ENCODE measurements at places on chromosomes 2 and 18.

GRCh38 chr2:201348758-201349157 is 8.4 kb downstream of the FLACC1 start:
- no peak for DNase-seq

- no peak for DNase-seq
Observed at GRCh38 chr2:62032096-62032495, 126.6 kb downstream of the COMMD1 start.

- DNase-seq: no peak
Observed at GRCh38 chr2:26645762-26646161, 4.6 kb upstream of the CIB4 start.

- no peak for DNase-seq
Observed at GRCh38 chr2:157364257-157364974, 38.8 kb upstream of the ERMN start.

GRCh38 chr18:23689031-23689615 is at the start of gene LAMA3:
Gene LAMA3 (plus strand): TSS chr18:23689453. CDS start chr18:23689684, 231 bp downstream.
- DNase-seq: peak; percentile 39

DNA sequence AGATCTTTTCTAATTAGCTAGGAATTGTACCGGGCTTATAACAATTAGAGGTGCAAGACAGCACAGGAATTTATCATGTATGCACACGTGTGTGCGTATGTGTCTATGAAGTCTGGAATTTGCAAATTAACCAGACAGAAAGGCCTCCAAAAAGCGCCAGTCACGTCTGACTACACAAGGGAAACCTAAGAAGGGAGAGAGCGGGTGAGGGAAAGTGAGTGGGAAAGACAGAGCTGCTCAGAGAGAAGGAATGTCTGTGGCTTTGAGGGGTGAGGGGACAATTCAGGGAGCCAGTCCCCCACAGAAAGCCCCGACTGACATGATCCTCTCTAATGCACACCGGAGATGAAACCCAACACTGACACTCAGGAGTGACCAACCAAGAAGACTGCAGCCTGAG is 197.7 kb upstream of the SH3BP4 start:
- DNase-seq: no peak

- no peak for DNase-seq
Observed at GRCh38 chr2:187187519-187187918, 260.5 kb downstream of the CALCRL start.

DNA sequence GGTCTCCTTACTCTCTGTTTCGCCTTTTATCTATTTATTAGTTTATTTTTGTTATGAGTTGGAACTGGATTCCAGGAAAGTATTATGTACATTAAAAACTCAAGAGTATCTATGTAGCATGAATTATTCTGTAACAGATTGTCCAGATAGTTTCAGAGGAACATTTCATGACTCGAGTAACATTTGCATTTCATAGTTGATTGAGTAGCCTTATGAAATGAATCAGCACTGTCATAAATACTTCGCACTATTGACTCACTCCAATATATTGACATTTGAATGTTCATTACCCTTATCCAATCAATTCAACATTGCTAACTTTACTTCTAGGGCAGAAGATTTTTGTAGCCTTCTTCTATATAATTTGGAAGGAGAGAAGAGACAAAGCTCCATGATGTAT is 11.3 kb upstream of the VRK2 start:
- DNase-seq: no peak

- no peak for DNase-seq
Observed at GRCh38 chr2:68448671-68449653, 18.1 kb downstream of the FBXO48 start.

DNA sequence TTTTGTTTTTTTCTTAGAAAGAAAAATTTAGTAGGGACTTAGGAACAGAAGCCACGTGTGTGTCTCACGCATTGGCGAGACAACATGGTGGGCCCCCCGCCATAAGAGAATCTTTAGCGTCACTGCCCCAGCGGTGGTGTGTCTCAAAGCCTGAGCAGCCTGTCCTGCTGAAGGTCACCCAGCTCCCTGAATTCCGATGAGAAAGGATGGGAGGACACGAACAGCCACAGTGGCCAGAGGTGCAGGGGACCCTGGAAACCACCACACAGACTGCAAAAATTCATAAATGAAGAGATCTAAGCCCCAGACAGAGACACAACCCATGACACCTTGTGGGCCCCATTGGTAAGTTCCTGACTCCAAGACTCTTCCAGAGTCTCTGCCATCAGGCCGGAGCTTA is 266.1 kb upstream of the RAB6C start:
- DNase-seq: no peak

- DNase-seq: no peak
Observed at GRCh38 chr2:241999184-241999583, 129.7 kb downstream of the RTP5 start.

DNA sequence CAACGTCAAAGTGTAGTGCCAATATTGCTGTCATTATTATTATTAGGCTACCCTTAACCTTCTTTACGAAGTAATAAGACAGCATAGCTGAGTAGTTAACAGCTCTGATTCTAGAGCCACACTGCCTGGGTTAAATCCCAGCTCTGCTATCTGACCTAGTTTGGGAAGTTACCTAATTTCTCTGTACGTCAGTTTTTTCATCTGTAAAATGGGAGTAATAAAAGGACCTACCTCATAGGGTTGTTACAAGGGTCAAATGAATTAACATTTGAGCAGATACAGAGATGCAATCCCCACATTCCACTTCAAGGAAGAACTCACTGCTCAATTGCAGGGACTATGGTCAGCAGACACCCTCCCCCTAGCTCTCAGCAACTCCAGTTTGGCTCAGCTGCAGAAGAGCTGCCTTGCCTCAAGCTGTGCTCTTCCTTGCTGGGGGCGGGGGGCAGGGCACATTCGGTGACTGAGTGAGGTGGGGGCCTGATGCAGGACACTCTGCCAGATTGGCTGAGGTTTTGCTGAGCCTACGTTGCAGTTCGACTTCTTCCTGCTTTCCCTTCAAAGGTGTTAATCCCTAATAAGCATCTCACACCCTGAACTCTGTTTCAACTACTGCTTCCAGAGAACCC is 11.0 kb upstream of the LGALSL start:
- no peak for DNase-seq

- no peak for DNase-seq
Observed at GRCh38 chr2:171185941-171186340, 25.2 kb upstream of the TLK1 start.

DNA sequence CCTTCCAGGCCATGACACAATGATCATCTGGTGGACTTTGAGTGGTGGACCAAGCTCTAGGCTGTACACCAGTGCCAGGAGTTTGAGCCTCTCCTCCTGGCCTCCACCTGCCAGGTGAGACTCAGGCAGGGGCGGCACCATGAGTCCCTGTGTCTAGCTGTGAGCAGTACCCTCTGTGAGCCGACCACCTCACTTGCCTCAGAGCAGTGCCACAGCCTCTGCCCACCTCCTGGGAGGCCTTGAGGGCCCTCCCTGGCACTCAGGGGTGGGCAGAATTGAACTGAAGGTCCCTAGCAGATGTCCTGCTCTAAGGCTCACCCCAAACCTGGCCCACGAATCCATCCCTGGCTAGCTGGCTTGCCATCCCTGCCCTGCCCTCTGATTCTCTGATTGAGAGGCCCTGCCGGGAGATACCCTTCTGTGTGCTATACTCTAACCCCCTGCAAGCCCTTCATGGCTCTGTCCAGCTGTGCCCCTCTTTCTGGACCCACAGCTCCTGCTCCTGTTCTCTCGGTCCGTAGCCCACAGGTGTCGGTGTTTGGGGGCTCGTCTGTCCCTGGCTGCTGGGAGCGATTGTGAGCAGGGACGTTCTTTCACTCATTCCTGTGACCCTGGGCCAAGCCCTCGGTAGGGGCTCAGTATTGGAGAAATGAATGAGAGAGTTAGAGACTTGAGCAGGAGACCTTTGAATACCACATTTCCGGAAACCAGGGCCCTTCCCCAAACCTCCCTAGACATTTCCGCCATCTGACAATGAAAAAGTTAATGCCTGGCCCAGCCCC is 70.0 kb downstream of the INHBB start:
- DNase-seq: no peak

DNA sequence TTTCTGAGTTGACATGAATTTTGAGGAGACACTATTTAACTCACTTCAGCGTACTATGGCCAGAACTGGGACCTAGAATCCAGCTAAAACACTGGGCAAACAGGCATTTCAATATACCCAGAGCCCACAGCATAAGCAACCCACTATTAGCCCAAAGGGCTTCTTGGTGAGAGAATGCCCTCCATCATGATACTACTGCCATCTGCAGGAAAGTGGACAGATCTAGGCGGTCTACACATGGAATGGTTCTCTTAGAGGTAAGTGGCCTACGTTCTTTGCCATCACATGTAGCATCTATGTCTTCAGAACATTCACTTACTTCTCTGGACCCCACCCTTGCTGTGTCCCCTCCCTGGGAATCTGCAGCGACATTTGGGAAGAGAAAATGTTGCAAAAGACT is 181.3 kb upstream of the LINC00305 start:
- no peak for DNase-seq

DNA sequence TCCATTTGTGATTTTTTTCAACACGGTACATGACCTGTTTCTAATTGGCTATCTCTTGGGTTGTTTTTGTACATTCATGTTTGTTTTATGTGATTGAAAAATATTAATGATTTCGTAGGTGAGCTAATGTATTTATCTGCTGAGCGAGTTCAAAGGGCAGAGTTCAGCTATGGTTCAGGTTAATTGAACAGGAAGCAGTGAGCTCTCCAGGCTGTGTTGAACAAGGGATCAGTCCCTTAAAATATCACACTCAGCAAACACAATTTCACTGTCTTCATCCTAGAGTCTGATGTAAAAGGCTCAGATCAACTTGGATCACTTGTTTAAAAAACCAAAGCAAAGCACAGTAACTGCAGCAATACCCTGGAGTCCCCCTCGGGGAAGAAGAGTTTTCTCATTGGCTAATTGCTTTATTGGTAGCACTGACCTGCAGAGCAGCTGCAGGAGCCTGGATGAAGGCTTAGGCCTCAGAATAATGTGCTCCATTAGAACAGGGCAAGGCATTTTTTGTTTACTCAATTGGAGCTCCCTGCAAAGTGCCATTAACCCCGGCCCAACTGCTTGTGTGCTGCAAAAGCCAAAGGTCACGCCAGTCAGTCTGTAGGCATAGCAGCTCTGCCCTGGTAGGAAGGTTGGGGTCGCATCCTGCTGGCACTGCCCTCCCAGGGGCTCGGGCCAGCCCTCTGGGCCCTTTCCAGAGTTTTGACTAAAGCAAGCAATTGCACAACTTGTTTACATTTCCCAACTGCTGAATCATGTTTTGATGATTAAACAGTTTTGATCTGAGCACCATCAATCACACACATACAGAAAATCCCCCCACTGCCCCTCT is 10.5 kb downstream of the ONECUT2 start:
- no peak for DNase-seq

- peak; percentile 50 for DNase-seq
Observed at GRCh38 chr2:96531872-96532505, 4.6 kb upstream of the ARID5A start.

DNA sequence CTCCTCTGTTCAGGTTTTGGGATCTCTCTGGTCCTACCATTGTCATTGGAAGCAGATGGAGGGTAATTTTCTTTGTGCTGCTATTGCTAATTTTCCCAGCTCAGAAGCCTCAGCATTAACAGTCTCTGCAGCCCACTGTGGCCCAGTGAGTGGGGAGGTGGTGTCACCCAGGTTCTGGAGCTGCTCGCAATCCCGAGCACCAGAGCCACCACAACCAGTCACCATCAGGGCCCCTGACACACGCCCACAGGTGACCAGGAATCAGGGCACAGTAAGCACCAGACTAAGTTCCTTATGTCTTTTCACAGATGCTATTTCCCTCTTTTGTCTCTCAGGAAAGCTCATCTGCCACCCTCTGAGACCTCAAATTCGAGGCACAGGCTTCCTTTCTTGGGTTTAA is 87.9 kb downstream of the SEPTIN10 start:
- no peak for DNase-seq

- no peak for DNase-seq
Observed at GRCh38 chr18:79546781-79547272, 132.8 kb upstream of the CTDP1 start.

- peak; percentile 26 for DNase-seq
Observed at GRCh38 chr18:77133835-77134496, 1.4 kb upstream of the MBP start.

- no peak for DNase-seq
Observed at GRCh38 chr2:20592106-20593071, 58.5 kb downstream of the HS1BP3 start.

GRCh38 chr2:19225931-19226330 is 132.5 kb downstream of the OSR1 start:
- no peak for DNase-seq

DNA sequence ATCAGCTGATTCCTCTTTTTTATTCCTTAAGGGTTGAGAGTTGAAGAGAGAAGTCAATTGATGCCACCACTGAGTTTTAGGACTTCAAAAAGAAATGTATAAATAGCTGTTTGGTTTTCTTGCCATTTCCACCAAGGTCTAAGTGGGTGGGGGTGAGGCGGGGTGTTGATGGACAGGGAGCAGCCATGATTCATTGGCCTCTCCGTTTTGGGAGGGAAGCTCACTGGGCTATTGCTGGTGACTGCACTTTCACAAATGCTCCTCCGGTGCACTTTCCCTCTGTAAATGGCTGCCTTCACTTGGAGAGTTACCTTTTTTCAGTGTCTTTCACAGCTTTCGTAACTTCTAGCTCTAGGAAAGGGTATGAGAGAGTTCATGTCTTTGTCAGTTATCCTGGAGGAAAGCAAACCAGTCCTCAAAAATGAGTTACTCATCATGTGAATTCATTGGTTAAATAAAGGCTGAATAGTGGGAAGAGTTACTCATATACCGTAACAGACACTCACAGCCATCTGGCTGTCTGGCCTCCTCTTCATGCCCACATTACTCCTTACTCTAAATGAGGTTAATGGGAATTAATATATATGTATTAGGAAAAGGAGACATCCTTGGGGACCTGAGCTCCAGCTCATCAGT is 17.4 kb upstream of the CTAGE1 start:
- DNase-seq: no peak

- no peak for DNase-seq
Observed at GRCh38 chr18:26086959-26087358, 3.5 kb downstream of the SS18 start.

- no peak for DNase-seq
Observed at GRCh38 chr2:191907091-191907490, 60.2 kb upstream of the CAVIN2 start.

GRCh38 chr18:22311301-22311700 is 106.4 kb downstream of the CTAGE1 start:
- DNase-seq: no peak

- DNase-seq: no peak
Observed at GRCh38 chr2:188870289-188870688, 103.9 kb upstream of the COL3A1 start.

- peak; percentile 31 for DNase-seq
Observed at GRCh38 chr2:207711750-207712530, 500 bp downstream of the CCNYL1 start.

GRCh38 chr2:9975805-9976447 is 24.4 kb downstream of the GRHL1 start:
- peak; percentile 4 for DNase-seq

- DNase-seq: no peak
Observed at GRCh38 chr2:75548036-75548573, 12.6 kb downstream of the EVA1A start.

- DNase-seq: no peak
Observed at GRCh38 chr18:13537022-13537780, 189.2 kb downstream of the FAM210A start.

GRCh38 chr18:2821695-2822094 is 25.1 kb upstream of the EMILIN2 start:
- DNase-seq: no peak
